Right hindlimb (tissue), 1 donor: ENCODE measurements at places on chromosomes 12 and 14.

GRCh38 chr12:100189636-100190394 lies 10.8 kb upstream of the ACTR6 start:
- DNase-seq, result no peak

DNA sequence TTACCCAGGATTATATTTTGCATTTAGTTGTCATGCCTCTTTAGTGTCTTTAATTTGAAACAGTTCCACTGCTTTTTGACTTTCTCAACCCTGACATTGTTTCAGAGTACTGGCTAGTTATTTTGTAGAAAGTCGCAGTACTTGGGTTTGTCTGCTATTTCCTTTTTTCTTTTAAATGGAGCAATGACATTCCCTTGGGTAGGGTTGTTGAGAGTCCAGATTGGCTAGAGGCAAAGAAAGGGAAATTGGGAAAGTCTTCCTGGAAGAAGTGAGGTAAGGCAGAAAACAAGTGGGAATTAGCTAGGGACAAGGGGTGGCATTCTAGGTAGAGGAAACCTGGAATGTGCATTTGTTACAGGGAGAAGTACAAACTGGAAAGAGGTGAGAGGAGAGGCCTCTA lies 245.9 kb downstream of the EMP1 start:
- no peak for DNase-seq

DNA sequence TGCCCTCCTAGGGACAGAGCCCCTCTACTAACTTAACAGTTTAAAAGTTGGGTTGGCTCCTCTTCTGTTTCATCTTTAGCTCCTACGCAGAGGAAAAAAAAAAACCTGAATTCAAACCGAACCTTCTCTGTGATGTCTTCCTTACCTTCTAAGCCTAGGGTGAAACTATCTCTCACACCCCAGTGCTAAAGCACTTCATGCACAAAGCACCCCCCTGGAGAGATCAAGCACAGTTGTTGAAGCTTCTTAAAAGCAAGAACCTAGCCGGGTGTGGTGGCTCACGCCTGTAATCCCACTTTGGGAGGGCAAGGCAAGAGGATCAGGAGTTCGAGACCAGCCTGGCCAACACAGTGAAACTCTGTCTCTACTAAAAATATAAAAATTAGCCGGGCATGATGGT lies 37.6 kb downstream of the CORO1C start:
- DNase-seq, result no peak

DNA sequence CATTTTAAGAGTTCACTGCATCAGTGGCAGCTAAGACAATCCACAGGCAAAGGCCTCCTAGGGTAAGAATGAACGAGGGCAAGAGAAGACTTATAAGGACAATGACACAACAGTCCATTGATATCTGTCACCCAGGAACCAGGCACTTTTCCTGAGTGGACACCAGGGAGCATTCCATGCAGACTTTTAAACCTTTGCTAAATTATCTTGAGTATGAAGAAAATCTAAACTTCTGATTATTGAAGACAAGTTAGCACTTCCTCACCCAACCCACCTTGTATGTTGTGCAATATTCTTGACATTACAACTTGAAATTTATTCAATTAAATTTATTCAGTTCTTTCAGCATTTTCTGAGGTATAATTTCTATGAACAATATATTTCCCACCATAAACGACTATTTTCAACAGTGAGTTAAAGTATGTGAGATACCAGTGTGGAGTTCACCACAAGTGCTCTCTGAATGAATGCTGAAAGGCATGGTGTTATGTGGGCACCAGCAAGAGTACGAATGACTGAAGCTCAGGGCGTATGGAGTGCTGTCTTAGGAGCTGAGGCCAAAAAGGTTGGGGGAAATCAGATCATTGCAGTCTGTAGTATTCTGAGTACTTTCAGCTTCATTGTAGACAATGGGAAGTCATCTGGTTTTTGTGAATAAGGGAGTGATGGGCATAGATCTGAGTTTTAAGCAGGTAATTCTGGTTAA lies 124.3 kb upstream of the LMNTD1 start:
- DNase-seq, result no peak

- no peak for DNase-seq
These were observed 13.6 kb downstream of the PAPLN start for GRCh38 chr14:73250781-73251500.

- no peak for DNase-seq
These were observed 417.6 kb downstream of the NAV3 start for GRCh38 chr12:78248321-78248720.

GRCh38 chr12:63319386-63319785 lies 168.4 kb upstream of the AVPR1A start:
- DNase-seq, result no peak

GRCh38 chr14:104563742-104564615 lies 15.6 kb upstream of the C14orf180 start:
- peak; percentile 85 for DNase-seq
